ENCODE measurements at places on chromosomes 6 and 20.

- no peak for DNase-seq
Measured at GRCh38 chr6:32589596-32590449, at the start of gene HLA-DRB1. Gene HLA-DRB1 (minus strand): TSS chr6:32589848. CDS start chr6:32589742, 106 bp downstream.

DNA sequence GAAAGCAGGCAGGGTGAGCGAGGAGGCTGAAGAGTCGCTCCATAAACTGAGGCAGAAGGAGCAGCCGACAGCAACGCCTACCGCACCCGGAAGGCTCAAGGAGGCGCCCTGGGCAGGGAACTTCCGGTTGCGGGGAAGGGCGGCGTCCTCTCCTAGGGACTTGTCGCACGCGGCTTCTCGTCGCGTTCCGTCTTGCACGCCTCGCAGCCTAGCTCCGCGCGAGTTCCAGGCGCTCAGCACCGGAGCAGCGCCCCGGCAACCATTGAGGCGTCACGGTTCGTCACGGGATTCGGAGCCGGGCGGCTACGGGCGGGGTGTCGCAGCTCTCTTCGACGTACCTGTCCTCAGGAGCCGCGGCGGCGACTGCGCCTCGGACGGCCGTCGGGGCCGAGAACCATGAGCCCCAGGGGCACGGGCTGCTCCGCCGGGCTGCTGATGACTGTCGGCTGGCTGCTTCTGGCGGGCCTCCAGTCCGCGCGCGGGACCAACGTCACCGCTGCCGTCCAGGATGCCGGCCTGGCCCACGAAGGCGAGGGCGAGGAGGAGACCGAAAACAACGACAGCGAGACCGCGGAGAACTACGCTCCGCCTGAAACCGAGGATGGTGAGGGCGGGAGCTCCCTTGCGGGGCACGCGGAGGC, at the start of gene SPACA1:
SPACA1 (plus strand) TSS at position 332 of the 641 bp plus-strand sequence; CDS start at position 397, 65 bp downstream.
- DNase-seq, result no peak

GRCh38 chr6:134177753-134178160, 125.3 kb upstream of the SLC2A12 start:
- no peak for DNase-seq

- no peak for DNase-seq
Measured at GRCh38 chr6:34259529-34260069, 10.8 kb upstream of the SMIM29 start.

- no peak for DNase-seq
Measured at GRCh38 chr6:156013155-156013554, 557.5 kb upstream of the NOX3 start.

GRCh38 chr6:169978615-169979161, 227.3 kb downstream of the ERMARD start:
- no peak for DNase-seq

DNA sequence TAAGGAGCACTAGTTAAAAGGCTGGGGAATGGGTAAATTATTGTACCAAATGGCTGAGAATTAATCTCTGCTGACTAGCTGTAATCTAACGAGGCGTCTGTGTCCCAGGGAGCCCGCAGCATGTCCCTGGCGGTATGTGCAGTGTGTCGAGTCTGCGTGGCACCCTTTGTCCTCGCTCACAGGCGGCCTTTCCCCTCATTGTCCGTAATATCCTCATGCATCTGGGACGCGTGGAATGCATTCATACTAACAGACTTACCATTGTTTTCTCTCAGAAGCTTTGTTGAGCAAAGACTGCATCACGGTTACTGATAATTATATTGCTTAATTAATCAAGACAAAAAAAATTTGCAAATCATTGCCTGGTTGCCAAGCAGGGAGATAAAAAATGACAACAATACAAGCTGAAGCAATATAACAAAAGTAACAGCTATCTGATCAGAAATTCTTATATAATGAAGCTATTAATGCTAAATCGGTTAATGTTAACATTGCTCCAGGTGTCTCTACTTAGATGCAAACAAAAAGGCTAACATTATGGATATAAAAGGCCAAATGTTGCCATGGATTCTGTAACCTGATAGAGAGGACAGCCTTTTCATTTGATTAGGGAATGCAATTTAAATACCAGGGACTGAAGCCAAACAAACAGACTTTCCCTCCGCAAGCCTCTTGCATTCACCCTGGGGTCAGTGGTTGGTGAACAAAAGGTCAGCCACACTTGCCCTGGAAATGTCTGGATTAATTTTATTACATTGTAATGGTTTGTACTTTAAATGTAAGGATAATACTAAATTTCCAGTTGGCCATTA, 124.8 kb downstream of the INSM1 start:
- DNase-seq, result peak; percentile 61

GRCh38 chr20:1103751-1104150, 14.7 kb upstream of the PSMF1 start:
- no peak for DNase-seq

All from NCI-H1092 (cell line).